ENCODE measurements at places on chromosomes 1 and 21.

GRCh38 chr1:181095763-181096184 is 7.3 kb downstream of the IER5 start:
- no peak for DNase-seq

DNA sequence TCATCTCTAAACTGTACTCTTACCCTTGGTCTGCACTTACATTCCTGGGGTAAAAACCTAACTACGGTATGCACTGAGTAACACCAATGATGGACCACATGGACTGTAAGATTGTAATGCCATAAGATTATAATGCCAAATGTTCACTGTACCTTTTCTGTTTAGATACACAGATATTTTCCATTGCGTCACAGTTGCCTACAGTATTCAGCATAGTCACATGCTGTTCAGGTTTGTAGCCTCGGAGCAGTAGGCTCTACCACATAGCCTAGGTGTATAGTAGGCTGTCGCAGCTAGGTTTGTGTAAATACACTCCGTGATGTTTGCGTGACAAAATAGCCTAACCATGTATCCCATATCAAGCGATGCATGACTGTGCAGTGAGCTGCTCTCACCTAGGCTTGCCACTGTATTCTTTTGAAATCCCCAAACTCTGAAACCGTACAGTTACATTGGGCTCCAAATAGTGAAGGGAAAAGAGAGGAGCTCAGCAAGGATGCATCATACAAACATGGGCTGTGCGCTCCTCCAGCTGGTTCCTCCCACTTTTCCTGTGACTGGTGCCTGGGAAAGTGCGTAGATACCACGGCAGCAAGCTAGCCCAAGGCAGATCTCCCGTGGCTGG is 35.2 kb downstream of the CFAP57 start:
- DNase-seq = no peak

DNA sequence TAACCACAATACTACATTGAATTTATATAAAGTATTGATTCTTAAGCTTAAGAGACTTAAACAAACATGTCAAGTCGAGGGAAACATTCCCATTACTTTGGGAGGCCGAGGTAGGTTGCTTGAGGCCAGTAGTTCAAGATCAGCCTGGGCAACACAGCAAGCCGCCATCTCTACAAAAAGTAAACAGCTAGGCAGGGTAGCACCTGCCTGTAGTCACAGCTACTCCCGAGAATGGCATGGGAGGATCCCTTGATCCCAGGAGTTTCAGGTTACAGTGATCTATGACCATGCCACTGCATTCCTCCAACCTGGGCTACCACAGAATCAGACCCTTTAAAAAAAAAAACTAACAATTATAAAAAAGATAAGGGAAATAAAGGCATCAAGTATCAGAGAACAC is 50.4 kb downstream of the EIF4G3 start:
- no peak for DNase-seq

DNA sequence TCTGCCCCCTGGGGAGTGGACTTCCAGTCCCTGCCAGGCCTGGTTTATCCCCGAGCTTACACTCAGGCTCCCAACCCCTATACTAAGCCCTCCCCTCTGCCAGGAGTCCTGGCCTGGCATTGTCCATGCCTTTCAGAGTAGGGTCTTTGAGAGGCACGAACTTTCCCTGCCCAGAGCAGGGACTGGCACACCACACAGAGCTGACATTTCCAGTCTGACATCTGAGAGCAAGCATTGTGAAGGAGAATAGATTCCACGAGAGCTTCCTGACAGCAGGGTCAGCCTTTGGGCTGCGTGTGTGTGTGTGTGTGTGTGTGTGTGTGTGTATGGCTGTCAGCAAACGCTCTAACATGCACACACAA is 59.5 kb upstream of the LAPTM5 start:
- DNase-seq = no peak

- DNase-seq = no peak
These were observed 15.3 kb downstream of the ENO1 start for GRCh38 chr1:8863138-8863537.

DNA sequence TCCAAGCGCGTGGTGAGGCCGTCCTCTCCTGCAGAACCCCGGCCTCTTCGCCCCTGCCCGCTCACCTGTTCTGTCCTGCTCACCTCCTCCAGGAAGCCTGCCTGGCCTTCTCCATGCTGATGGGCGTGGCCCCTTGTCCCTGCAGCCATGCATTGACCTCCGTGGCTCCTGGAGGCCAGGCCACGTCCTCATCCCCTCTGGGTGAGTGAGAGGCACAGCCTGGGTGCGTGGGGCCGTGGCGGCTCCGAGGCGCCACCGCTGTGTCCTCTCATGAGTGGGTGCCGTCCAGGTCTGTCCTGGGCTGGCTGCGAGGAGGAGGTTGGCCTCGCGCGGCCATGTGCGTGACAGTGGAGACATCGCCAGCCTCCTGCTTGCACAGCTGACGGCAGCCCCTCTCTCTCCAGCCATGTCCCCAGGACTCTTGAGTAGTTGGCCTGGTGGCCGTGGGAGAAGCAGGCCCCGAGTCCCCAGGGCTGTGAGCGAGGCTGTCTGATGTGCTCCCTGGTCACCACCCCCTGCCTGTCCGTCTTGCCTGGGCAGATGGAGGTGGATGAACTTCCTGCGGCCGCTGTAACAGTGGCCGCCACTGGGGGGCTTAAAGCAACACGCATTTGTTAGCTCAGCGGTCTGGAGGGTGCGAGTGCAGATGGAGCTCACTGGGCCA is 58.1 kb downstream of the PRKCZ start:
- DNase-seq = no peak

GRCh38 chr1:111827946-111828345 is 72.2 kb downstream of the DDX20 start:
- no peak for DNase-seq

DNA sequence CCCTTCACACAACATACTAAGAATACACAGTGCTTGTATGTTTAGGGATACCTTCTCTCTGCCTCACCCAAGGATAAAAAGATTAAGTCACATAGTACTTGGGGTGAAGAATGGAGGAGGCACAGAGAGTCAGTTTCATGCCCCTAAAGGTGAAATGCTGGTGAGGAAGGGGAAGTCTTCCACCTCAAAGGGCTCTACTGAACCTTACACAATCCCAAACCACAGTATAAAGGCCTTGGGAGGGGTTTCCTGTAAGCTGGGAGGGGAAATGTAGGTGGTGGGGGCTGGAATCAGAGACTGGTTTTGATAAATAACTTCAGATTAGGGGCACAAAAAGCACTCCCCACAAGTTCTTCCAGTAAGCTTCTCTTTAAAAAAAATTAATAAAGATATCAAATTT is 3.5 kb downstream of the MINDY1 start:
- no peak for DNase-seq

- DNase-seq = no peak
These were observed 142.2 kb downstream of the NFIA start for GRCh38 chr1:61224609-61225008.

GRCh38 chr1:170009551-170009950 is 64.9 kb downstream of the KIFAP3 start:
- DNase-seq = no peak

DNA sequence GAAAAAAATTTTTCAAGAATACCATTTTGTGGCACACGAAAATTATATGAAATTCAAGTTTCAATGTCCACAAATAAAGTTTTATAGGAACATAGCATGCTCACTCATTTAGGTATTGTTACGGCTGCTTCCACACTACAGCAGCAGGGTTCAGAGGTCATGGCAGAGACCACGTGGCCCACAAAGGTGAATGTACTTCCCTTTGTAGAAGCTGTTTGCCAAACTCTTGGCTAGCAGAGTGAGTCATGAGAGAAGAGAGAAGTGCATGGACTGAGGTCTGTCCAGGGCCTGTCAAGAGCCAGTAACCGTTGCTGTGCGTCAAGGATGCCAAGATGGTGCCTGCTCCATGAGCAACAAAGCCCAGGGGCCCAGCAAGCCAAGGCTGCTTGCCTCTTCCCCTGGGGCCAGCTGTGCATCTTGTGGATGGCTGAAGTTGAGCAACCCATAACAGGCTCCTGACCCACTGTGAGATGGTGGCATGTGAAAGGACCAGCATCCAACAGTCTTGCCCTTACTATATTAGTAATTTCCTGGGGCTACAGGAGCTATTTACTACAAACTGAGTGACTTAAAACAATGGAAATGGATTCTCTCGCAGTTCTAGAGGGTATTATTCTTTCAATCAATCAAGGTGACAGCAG is 64.8 kb upstream of the ATP5PO start:
- DNase-seq = no peak

GRCh38 chr21:28344985-28345384 is 647.7 kb downstream of the LTN1 start:
- DNase-seq = no peak

DNA sequence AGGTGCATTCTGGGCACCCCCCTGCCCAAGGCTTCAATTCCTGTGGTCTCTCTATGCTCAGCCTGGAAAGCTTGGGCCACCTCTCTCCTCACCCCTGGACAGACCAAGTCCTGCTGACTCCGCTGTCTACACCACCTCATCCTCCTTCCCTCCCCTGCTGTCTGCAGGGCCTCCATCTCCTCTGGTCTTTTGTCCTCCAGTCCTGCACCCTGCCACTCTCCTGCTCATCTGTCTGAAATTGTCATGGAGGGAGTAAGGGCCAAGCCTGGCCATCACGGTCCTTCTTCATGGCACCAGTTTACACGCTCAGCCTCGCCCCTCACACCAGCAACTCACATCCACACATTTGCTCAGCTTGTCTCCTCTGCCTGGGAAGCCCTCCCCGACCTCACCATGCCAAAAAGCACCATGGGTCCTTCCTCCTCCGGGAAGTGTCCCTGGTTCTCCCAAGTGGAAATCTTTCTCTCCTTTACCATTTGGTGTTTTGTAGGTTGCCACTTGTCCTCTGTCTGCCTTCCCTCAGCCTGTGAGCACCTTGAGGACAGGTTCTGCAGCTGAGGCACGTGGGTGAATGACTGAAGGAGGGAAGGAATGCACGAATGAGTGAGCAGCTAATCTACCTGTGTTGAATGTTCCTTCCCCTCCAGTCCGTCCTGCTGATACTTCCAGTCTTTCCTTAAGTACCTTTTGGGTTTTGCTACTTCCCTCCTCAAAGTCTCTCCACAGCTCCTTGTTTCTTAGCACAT is 2.1 kb upstream of the SLC2A1 start:
- no peak for DNase-seq

- DNase-seq = no peak
These were observed 72.8 kb upstream of the KCNJ15 start for GRCh38 chr21:38183961-38184360.

GRCh38 chr1:117183112-117183511 is 27.6 kb downstream of the VTCN1 start:
- no peak for DNase-seq

GRCh38 chr21:41315726-41316125 is 875 bp upstream of the FAM3B start:
- no peak for DNase-seq

DNA sequence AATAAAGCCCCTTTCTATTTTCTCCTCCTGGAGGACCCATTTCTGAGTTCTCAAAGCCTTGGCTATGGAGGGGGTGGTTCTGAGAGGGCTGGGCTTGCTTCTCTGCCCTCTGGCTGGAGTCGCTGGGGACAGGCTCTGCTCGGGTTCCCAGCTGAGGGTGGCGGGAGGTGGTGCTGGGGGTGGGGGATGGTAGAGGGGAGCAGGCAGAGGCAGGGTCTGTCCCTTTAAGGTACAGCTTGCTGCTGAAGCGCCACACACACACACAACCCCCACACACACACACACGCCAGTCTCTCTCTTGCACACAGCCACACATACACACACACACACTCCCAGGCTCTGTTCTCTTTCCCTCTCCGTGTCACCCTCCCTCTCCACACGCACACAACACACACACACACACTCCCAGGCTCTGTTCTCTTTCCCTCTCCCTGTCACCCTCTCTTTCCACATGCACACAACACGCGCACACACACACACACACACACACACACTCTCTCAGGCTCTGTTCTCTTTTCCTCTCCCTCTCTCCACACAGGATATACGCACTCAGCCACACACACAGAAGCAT is 69.8 kb upstream of the SSBP3 start:
- no peak for DNase-seq

DNA sequence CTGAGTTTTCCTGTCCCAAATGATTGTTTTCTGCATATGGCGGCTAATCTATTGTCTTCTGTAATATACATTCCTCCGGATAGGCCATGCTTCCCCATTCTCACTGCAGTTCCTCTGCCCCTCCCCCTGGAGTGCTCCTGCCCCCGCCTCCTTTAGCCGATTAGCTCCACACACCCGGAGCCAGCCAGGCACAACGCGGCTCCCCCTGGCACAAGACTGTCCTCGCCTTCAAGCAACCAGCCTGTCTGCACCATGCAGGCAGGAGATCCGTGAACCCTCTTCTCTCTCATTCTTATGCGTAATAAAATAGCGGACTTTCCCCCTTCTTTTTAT is 18.0 kb downstream of the SERTAD4 start:
- no peak for DNase-seq

GRCh38 chr1:46687093-46687659 is 15.5 kb downstream of the TEX38 start:
- no peak for DNase-seq
